ENCODE measurements at places on chromosomes 7 and 10.

GRCh38 chr10:102118867-102119266 lies 1.3 kb downstream of the LDB1 start:
- peaks cover 57% of the 10 kb centered on the region for H3K4me1 ChIP-seq
- H3K27me3 ChIP-seq: no peaks in the 10 kb centered on the region
- H3K27ac ChIP-seq: peak overlapping the region; percentile 90
- H3K4me3 ChIP-seq: peak overlapping the region; percentile 83
- H3K36me3 ChIP-seq: 0 out of 3 replicates have a peak, but pooled peaks cover 2% of the 10 kb centered on the region

- DNase-seq: no peak
- no peaks in the 10 kb centered on the region for H3K4me1 ChIP-seq
- H3K4me3 ChIP-seq: no peak overlapping the region
- no peaks in the 10 kb centered on the region for H3K36me3 ChIP-seq
Measured at GRCh38 chr7:141374425-141374824, 176.8 kb upstream of the AGK start.

- peaks cover 6% of the 10 kb centered on the region for H3K4me1 ChIP-seq
- peaks cover 57% of the 10 kb centered on the region for H3K27me3 ChIP-seq
- no peak overlapping the region for H3K4me3 ChIP-seq
- DNase-seq: peak; percentile 74
- no peaks in the 10 kb centered on the region for H3K36me3 ChIP-seq
Measured at GRCh38 chr7:129163875-129164544, 19.5 kb downstream of the TSPAN33 start.

GRCh38 chr10:1395481-1396296 lies 339.5 kb downstream of the WDR37 start:
- no peaks in the 10 kb centered on the region for H3K4me1 ChIP-seq
- H3K36me3 ChIP-seq: no peaks in the 10 kb centered on the region
- DNase-seq: no peak
- peaks cover 15% of the 10 kb centered on the region for H3K27me3 ChIP-seq

DNA sequence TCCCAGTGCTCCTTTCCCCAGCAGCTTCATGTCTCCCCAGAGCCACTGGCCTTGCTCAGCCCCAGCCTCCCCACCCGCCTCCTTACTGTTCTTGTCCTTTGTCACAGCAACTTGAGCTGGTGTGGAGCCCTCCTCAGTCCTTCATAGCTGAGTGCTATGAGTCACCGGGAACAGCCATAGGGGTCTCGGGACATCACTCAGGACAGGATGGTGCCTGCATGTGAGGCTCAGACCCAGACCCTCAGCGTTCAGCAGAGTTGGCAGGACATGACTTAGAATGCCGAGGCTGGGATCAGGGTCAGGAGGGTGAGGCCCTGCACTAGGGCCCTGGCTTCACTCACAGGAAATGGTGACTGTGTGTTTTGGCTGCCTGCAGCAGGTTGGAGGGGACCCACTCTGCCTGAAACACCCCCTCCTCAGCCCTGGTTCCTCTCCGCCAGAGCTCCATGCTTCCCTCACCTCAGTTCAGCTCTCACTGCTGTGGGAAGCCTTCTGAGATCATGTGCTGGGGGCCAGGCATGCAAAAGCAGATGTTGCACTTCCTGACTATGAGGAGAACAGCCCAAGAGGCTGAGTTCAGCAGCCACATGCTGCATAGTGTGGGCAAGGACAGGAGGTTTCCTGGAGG lies 40.7 kb upstream of the GJD4 start:
- peaks cover 50% of the 10 kb centered on the region for H3K36me3 ChIP-seq
- H3K27me3 ChIP-seq: no peaks in the 10 kb centered on the region
- H3K27ac ChIP-seq: no peak overlapping the region

DNA sequence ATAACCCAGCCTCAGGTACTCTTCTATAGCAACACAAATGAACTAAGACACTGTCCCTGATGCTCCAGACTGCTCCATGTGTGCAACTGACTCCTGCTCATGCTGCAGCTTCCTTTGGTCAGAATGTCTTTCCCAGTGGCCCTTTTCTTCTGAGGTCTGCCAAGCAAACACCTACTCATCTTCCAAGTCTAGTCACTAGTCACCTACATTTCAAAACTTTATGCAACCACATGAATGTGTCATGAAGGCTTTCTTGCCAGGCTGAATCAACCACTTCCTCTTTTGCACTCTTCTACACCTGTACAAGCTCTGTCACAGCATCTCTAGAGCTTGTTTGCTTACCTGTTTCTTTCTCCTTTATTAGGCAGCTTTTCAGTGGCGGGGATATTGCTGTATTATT lies 75.8 kb downstream of the LSMEM1 start:
- H3K36me3 ChIP-seq: no peaks in the 10 kb centered on the region
- H3K27ac ChIP-seq: no peak overlapping the region
- no peak overlapping the region for H3K4me3 ChIP-seq
- H3K4me1 ChIP-seq: no peaks in the 10 kb centered on the region
- H3K27me3 ChIP-seq: no peaks in the 10 kb centered on the region

- H3K27me3 ChIP-seq: no peaks in the 10 kb centered on the region
- H3K36me3 ChIP-seq: no peaks in the 10 kb centered on the region
- H3K27ac ChIP-seq: no peak overlapping the region
- no peak overlapping the region for H3K4me3 ChIP-seq
Measured at GRCh38 chr10:118760265-118760664, 5.5 kb upstream of the CACUL1 start.

DNA sequence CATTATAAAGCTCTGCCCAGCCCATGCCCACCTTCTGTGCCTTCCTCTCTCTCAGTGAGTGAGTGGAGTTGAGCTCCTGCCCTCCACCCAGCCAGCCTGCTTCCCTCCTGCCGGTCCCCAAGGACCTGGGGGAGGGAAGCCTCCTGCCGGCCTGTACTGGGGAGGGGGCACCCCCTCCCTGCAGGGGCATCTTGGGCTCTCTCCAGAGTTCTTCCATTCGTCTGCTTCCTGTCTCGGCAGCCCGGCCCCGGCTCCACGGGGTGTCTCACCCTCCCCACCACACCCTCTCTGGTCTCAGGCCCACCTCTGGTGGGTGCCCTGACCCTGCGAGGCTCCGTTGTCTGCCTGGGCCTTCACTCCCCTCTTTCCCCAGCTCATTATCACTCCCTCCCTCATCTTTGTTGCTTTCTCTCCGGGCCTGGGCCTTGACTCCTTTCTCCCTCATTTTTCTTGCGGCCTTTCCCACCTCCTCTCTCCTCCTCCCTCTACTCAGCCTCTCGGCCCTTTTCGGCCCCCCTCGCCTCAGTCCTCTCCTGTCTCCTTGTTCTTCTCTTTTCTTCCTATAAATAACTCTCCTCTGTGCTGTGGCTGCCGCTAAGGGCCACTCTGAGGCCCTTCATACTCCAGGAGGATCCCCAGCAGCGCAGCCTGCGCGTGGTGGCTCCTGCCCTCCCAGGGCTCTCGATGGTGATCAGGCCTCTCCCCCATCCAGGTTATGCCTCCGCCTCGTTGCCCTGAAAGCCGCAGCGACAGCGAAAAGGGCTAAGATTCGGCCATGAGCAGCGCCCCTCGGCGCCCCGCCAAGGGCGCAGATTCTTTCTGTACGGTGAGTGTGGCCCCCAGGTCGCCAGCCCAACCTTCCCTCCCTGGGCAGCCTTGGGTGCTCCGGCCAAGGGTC lies 2.1 kb downstream of the SLC4A2 start:
- DNase-seq: peak; percentile 71
- H3K4me3 ChIP-seq: peak overlapping the region; percentile 84
- no peaks in the 10 kb centered on the region for H3K27me3 ChIP-seq
- H3K4me1 ChIP-seq: peaks cover 52% of the 10 kb centered on the region

DNA sequence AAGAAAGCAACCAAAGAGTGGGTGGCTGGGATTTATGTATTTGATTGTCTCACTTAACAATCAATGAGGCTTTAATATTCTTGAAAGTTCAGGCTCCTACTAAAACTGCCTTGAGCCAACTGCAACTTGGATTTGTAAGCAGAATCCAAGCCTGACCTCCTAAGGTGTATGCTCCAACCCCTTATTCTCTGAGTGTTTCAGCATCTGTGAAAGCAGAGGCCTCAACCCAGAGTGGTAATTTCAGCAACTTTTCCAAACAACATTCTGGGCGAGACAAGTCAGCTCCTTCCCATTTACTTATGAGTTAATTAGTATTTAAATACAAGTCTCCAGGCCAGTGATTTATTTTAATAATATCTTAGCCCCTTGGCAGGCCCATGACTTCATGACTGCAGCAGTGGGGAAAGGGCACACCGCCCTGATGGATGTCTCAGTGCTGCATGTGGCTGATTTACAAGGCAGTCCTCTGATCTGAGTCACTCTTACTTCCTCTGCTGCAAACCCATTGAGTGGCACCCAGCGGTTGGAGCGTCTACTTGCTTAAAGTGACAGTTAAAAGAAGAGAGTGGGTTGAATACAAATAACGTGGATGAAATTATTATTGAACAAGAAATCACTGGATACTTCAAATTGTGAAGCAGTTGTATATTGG lies 209.1 kb downstream of the TRIL start:
- H3K4me3 ChIP-seq: no peak overlapping the region
- H3K27ac ChIP-seq: no peak overlapping the region

DNA sequence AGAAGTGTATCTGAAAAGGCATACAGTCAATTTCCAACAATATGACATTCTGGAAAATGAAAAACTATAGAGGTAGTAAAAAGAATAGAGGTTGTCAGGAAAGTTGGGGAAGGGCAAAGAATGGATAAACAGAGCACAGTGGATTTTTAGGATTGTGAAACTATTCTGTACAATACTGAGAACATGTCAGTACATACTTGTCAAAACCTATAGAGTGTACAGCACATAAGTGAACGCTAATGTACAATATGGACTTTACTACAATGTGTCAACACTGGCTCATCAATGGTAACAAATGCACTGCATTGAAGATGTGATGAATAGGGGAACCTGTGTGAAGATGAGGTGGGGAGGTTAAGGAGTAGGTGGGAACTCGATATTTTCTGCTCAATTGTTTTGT lies 483.0 kb upstream of the PFKP start:
- H3K27me3 ChIP-seq: no peaks in the 10 kb centered on the region
- no peak for DNase-seq
- H3K27ac ChIP-seq: no peak overlapping the region
- H3K4me1 ChIP-seq: no peaks in the 10 kb centered on the region

- H3K27ac ChIP-seq: no peak overlapping the region
- H3K4me1 ChIP-seq: peaks cover 3% of the 10 kb centered on the region
- no peaks in the 10 kb centered on the region for H3K36me3 ChIP-seq
- no peak for DNase-seq
- peaks cover 3% of the 10 kb centered on the region for H3K27me3 ChIP-seq
- no peak overlapping the region for H3K4me3 ChIP-seq
Measured at GRCh38 chr10:45147000-45147399, 146.3 kb downstream of the ZNF22 start.

DNA sequence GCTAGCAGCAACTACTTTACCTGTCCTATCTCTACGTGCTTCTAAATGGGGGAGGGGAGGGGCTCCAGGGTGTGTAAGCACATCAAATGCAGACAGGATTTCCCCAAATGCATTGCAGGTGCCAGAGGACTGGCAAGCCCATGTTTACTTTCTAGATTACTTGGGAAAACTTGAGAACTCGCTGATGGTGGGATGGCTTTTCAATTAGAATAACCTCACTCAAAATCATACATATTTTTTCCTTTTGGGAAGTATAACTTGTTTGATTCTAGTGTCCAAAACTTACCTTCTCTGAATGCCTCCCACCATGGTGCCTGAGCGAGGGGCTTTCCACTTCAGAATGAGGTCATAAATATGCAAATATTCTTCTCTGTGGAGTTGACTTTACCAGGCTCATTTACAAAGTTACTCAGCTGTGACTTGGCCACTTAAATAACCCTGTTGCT lies 191.3 kb upstream of the RHOBTB1 start:
- DNase-seq: no peak
- H3K36me3 ChIP-seq: no peaks in the 10 kb centered on the region
- H3K27ac ChIP-seq: no peak overlapping the region
- no peaks in the 10 kb centered on the region for H3K27me3 ChIP-seq

- H3K27me3 ChIP-seq: peaks cover 62% of the 10 kb centered on the region
- H3K27ac ChIP-seq: no peak overlapping the region
Measured at GRCh38 chr10:80277016-80277415, 12.4 kb downstream of the MAT1A start.

- no peaks in the 10 kb centered on the region for H3K27me3 ChIP-seq
- no peak overlapping the region for H3K27ac ChIP-seq
- DNase-seq: no peak
- no peak overlapping the region for H3K4me3 ChIP-seq
- no peaks in the 10 kb centered on the region for H3K4me1 ChIP-seq
- H3K36me3 ChIP-seq: no peaks in the 10 kb centered on the region
Measured at GRCh38 chr7:20383351-20383750, 52.7 kb downstream of the ITGB8 start.

DNA sequence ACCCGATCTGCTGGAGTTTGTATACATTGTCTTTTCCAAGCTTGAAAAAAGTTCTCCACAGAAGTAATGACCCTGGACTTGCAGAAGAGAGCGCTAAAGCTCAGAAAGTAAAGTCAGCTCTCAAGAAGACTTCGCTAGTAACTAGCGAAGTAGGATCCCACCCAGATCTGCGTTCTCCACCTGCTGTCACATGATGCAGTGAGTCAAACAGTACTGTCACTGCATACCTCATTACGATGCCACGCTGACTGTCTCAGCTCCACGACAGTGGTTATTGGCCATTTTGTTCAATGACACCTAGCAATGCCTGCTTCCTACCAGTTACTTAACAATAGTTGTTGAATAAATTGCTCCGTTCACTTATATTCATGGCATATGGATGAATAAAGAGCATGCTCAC lies 29.7 kb upstream of the SEC61G start:
- no peaks in the 10 kb centered on the region for H3K4me1 ChIP-seq
- no peak for DNase-seq
- H3K27ac ChIP-seq: no peak overlapping the region
- H3K4me3 ChIP-seq: no peak overlapping the region
- no peaks in the 10 kb centered on the region for H3K27me3 ChIP-seq
- no peaks in the 10 kb centered on the region for H3K36me3 ChIP-seq

DNA sequence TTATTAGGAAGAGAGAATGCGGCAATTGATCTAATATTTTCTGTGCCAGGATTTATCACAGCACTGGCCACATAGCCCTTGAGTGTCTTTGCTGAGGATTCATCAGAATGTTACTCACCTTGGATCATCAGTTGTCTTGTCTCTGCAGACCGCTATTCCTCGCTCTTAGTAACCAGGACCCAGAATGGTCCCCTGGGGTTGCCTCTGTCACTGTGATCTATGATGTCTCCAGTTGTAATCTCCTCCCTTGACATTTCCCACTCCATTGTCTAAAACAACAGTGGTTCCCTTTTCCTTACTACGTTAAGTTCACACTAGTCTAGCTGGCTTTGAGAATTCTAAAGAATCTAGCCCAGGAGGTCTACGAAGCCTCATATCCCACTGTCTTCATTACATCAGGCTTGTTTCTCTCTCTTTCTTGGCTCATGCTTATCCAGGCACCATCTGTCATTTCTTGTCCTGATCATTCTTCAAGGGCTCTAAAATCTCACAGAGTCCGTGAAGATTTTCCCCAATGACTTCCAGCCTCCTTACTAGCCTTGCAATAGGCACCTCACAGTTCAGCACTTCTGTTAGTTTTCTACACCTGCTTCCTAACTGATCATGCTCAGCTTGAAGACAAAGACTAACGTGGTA lies 125.8 kb downstream of the CUBN start:
- no peaks in the 10 kb centered on the region for H3K27me3 ChIP-seq
- no peaks in the 10 kb centered on the region for H3K36me3 ChIP-seq
- no peaks in the 10 kb centered on the region for H3K4me1 ChIP-seq
